ENCODE measurements at places on chromosomes 2 and 18.

GRCh38 chr2:42028571-42029148, 19.2 kb upstream of the PKDCC start:
- DNase-seq, result no peak

GRCh38 chr18:74268175-74268574, 23.6 kb downstream of the CYB5A start:
- no peak for DNase-seq

GRCh38 chr18:8300751-8301410, 308.4 kb upstream of the RAB12 start:
- DNase-seq, result peak; percentile 13

DNA sequence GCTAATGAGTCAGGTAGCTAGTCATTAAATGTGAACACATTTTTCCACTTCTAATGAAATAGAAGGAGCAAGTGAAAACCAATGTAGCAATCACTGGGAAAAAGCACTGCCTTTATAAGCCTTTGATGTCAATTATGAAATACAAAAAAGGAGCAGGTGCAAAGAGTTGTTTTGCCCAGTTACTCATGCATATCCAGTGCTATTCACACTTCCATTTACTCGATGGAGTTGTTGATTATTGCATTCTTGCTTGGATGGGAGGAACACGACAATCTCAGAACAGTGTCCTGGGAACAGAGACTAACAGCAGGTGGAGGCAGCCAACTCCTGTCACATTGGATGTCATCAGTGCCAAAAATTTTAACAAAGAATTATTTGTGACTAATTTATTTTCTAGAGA, 372.5 kb downstream of the CBLN2 start:
- no peak for DNase-seq

- DNase-seq, result no peak
Observed at GRCh38 chr2:1427086-1427485, 13.8 kb downstream of the TPO start.

- DNase-seq, result no peak
Observed at GRCh38 chr2:178455947-178456346, 4.8 kb downstream of the PJVK start.

GRCh38 chr18:75054046-75054445, 154.9 kb downstream of the PTGR3 start:
- no peak for DNase-seq

GRCh38 chr2:128773641-128774319, 455.1 kb upstream of the HS6ST1 start:
- DNase-seq, result no peak

DNA sequence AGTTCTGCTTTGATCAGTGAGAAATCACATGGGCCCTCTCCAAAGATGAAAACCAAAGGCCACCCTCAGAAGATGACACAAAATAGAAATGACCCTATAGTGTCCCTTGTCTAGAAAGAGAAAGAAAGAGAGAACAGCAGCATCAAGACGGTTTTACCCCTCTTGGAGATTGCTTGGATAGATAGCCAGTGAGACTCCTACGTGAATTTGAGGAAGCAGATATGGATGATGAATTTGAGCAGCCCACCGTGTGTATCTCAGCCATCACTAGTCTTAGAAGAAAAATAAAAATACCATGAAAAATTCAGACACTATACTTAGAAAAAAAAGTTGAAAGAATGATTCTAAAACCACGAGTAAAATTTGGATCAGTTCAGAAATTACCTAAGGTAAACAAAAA, 329.1 kb upstream of the CNTNAP5 start:
- no peak for DNase-seq

DNA sequence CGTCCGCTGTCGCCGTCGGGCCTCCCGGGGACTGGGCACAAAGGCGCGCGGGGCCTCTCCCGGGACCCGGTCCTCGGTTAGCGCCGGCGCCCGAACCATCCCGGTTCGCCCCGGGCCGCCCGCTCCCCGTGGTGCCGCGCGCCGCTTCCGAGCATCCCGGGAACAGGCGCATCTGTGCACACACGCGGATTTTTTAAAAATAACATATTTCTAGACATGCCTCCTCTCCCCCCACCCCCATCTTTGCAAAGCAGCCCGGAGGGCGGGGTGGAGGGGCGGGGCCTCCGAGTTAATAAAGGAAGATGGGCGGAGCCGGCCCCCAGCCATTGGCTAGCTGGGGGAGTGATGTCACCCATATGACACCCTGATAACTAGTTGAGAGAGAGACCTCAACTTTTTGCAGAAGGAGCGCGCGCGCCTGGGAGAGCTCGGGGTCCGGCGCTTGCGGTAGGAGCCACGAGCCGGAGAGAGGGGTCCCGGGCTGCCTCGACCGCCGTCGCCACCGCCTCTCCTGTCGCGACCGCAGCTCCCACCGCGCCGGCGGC, at the start of gene SOX11:
SOX11 (plus strand) TSS at position 400 of the 545 bp plus-strand sequence. CDS start 338 bp downstream, outside the sequence.
- DNase-seq, result no peak

DNA sequence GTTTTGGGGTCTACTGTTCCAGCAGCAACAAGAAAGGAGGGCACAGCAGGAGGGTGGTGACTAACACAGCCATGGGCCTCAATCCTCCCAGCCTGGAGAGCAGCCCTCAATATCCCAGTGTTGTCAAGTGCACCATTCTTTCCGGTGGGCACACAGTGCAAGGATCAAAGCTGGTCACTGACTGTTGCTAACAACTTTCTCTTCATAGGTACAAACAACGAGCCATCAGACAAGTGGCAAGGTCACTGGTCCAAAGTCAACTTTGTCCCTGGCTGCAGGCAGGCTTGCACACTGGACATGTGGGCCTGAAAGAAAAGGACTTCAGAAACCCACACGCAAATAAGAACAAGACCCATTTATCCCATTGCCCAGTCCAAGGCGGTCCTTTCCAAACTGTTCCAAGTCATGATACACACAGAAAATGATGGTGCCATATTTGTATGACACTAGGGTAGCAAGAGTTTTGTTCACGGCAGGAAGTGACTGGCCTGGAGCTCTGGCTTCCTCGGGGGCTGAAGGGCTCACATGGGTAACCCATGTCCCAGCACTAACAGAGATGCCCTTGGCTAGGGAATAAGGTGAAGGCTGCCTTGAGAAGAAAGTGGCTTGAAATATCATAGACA, 57.0 kb downstream of the KCTD1 start:
- no peak for DNase-seq

GRCh38 chr2:213199871-213200270, 48.5 kb upstream of the IKZF2 start:
- DNase-seq, result peak; percentile 75

DNA sequence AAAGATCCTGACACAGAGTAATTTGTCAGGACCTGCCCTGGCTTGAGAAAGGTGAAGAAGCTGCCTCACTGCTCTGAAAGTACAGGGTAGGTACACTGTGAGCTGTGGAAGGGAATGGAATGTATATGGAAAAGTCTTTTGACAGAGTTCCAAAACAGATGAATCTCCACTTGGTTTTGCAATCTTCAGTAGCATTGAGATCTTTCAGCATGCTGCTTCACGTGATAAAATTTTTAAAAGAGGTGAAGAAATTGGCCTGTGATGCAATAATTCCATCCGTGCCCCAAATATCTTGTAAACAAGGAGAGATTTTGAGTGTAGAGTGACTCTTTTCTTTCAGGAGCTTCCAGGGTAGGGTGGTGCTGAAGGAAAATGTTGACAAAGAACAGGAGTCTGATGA, 123.1 kb downstream of the OSR1 start:
- peak; percentile 57 for DNase-seq

GRCh38 chr2:126828051-126828450, 70.6 kb upstream of the TEX51 start:
- no peak for DNase-seq

DNA sequence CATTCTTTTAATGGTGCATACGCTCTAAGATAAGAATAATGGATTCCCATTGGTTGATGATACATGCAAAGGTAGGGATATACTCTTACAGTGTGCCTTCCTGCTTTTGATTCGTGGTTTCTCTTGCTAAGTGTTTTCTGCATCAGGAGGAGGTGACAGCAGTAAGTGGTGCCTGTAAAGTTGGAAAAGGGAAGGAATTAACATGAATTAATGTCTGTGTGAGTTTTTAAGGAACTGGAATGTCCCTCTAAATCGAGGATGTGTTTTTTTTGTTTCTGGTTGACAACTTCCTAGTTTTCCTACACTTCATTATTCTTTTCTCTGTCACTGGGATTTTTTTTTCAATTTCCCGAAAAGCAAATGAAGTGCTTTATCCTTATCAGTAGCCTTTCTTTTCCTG, 54.4 kb downstream of the CRIM1 start:
- no peak for DNase-seq

GRCh38 chr2:160666154-160667060, 172.8 kb upstream of the RBMS1 start:
- DNase-seq, result peak; percentile 95

GRCh38 chr2:1736997-1737480, 7.3 kb downstream of the PXDN start:
- peak; percentile 85 for DNase-seq

- DNase-seq, result peak; percentile 58
Observed at GRCh38 chr2:37343537-37344434, 644 bp upstream of the QPCT start.

DNA sequence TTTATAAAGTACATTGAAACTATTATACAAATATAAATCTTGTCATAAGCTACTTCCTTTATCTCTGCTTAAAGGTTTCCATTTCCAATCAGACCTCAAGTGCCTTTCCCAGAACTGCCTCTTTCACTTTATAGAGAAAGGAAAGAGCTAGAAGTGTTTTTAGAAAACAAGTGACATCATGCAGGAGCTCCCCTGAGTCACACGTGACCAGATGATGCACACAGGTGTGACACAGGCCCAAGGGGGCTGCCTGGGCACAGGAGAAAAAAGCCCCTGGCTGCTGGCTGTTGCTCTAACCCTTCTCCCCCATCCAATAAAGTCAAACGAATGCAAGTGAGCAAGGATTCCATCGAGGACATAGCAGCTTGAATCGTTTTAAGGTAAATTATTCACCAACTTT, 21.4 kb upstream of the SH3BP4 start:
- no peak for DNase-seq

DNA sequence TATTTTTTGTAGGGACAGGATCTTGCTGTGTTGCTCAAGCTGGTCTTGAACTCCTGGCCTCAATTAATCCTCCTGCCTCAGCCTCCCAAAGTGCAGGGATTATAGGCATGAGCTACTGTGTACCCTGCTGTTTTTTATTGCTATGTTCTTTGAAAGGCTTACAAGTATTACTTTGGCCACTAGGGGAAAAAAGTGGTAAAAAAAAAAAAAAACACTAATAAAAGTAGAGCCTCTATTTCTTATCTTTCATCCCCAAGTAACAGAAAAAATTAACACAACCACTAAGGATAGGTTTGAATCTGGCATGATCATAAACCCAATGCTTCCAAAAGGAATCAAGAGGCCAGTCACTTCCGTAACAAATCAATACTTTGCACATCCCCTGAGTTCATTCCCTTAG, 11.6 kb downstream of the NOL10 start:
- no peak for DNase-seq

- peak; percentile 88 for DNase-seq
Observed at GRCh38 chr18:45589356-45590035, 25.8 kb upstream of the SLC14A2 start.

DNA sequence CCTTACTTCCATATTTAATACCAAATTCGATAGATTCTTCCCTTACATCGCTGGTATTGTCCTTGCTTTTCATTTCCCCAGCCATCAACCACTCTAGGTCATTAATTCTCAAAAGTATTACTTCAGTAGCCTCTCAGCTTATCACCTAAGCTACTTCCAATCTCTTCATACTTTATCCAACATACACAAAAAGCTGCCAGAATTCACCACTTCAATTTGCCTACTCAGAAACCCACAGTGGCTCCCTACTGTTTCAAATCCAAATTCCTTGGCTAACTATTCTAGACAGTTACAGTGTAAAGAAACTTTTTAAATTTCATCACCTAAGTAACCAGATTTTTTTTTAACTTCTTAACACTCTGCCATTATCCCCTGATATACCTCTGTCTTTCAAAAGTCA, 4.7 kb downstream of the SLC25A12 start:
- DNase-seq, result no peak

GRCh38 chr2:19362755-19363473, 4.5 kb upstream of the OSR1 start:
- peak; percentile 91 for DNase-seq

DNA sequence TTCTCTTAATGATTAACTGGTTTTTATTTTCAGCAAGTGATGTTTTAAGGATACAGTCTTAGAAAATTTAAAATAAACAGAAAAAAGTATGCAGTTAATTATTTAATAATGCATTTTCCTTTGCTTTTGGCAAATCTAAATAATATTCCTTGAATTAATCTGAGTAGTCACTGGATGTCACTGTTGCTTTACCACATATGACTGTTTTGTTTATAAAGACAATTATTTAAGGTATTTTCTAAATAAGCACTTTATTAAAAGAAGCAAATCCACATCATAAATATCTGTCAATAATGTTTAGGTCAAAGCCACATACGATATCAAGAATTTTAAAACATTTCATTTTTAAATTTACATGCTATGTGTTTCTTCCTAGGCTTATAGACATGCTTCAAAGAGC, 40.6 kb upstream of the TFPI start:
- no peak for DNase-seq

DNA sequence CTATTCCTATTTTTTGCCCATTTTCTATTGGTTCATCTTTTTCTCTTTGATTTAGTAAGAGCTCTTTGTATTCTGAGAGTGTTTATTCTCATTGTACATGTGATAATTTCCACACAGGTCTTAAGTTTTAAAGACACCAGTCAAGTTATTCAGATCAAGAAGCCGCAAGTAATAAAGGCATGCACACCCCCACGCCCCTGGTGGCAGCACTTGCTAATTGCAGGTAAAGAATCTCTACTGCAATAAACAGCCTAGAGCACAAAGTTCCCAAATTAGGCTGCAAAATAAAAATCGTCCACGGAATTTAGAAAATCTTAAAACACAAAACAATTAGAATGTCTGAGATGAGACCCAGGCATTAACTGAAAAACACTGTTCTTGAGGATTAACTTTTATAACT, 45.2 kb downstream of the ST3GAL5 start:
- DNase-seq, result no peak

DNA sequence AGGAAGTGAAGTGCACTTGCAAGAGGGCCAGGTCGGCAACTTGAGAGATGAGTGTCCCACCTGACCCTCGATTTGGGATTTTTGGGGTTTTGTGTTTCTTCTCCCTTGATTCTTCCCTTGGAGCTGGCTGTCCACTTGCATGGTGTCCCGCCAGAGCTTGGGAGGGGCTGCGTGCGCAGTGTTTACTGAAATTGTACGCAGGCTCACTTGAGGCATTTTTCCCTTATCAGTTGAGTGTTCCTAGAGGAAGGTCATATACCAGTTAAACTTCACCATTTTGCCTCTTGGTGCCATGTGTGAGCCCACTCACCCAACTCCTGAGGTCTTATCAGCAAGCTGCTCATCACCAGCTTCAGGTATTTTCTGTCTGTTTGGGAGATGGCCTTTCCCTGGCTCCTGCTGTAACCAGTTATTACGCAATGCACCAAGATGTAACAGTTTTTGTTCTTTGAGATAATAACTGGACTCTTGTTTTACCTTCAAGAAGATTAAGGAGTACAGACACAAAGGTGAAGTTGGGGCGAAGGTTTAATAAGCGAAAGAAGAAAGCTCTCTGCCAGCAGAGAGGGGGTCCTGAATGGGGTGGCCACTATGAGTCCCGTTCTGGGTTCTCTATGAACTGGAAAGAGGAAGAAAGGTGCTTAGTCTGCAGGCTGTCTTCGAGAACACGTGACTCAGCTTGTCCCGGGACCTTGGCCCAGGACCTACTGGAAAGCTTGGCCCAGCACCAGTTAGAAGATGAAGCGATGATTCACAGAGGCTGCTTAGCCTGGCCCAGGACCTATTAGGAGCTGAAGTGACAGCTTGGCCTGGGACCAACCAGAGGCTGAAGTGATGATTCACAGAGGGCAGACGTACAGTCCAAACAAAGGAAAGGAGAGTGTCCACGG, 21.5 kb upstream of the TXNL4A start:
- peak; percentile 98 for DNase-seq

Data from EL (cell line).